CD4-positive, alpha-beta T cell treated with Interleukin-17A for 4 hours (primary cell): ENCODE measurements at places on chromosomes 16 and 17.

DNA sequence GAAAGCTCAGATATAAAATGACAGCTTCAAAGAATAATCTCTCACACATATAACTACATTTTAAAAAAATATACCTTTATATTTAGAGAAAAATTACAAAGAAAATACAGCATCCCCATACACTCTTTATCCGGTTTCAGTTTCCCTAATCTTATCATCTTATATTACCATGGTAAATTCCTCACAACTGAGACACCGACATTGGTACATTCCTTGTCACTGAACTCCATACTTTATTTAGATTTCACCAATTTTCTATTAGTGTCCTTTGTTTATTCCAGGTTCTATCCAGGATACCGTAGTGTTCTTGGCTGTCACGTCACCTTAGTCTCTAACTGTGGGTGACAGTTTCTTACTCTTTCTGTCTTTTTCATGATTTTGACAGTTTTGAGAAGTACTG is 22.0 kb upstream of the ABCA10 start:
- no peak for DNase-seq

- peak; percentile 49 for DNase-seq
Measured at GRCh38 chr16:89455178-89455577, 35.2 kb downstream of the ANKRD11 start.

GRCh38 chr17:81234940-81235821 is 3.7 kb downstream of the TEPSIN start:
- DNase-seq: no peak

GRCh38 chr16:4212934-4213296 is 29.0 kb downstream of the SRL start:
- no peak for DNase-seq

DNA sequence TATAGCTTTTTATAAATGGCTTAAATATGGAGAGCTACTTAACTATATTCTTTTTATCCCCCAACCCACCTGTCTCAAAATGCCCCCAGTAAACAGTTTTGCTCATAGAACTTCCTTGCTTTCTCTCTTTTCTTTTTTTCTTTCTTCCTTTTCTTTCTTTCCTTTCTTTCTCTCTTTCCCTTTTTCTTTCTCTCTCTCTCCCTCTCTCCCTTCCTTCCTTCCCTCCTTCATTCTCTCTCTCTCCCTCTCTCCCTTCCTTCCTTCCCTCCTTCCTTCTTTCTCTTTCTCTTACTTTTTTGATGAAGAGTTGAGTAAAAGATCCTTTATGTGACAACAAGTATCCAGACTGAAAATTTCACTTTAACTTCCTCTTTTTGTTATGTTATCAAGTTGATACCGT is 48.2 kb downstream of the KCNJ2 start:
- no peak for DNase-seq

- no peak for DNase-seq
Measured at GRCh38 chr17:33816842-33817617, 438.1 kb upstream of the CCL2 start.

DNA sequence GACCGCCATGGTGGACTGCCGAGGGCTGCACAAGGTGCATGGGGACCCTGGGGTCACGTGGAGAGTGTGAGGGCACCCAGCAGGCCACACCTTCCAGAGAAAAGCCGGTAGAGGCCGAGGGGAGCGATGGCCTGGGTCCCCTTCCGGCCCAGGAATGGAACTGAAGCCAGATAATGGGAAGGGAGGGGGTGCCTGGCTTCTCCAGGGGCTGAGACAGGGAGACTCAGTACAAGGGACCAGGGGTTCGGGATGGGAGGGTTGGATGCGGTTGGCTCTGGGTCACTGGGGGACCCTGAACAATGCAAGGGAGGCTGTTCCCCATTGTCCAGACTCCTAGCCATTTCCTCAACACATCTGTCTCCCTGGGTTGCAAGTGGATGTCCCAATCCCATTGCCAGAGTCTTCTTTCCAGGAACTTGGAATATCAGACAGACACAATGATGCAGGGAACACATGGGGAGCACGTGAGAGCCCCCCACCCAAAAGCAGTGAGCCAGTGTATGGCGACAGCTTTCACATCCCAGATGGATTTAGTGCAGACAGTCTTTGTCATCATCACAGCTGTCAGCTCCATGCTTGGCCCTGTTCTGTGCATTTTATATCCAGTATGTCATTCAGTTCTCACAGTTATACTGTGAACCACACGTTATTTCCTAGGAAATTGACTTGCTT is 23.6 kb upstream of the DNAI2 start:
- no peak for DNase-seq

- no peak for DNase-seq
Measured at GRCh38 chr16:73095142-73095820, 47.4 kb upstream of the ZFHX3 start.

DNA sequence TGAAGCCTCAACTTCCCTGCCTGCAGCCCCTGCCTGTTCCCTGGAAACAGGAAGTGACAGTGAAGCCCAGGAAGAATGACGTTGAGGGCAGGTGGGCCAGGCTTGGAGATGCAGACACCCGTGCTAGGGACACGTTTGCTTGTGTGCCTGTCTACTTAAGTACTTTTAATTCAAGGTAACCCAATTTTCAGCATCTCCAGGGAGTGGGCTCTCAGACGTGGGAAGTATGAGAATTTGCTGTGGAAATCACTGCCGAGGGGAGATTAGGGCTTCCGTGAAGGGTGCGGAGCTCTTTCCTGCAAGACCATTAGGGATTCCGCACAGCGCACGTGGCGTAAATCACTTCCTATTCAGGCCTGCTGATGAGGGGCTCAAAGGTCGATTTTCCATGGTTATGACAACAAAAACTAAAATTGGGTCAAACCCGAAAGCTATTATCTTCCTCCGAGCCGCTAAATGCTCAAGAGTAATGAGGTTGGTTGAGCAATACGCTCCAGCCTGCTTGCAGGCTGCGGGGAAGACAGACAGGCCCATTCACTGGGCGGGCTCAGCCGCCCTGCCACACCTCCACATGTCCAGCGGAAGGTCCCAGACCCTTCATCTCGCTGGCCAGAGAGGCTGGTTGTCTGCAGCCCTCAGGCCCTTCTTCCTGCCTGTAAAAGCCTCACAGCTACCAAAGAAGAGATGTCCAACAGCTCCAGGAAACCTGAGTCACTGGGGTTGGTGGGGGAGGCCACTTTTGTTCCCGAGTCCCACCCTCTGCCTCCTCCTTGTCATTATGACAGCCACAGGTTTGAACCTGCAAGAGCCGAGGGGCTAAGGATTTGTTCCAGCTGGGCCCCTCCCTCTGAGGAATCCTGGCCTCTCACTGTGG is 109.9 kb downstream of the RBFOX3 start:
- DNase-seq: no peak

DNA sequence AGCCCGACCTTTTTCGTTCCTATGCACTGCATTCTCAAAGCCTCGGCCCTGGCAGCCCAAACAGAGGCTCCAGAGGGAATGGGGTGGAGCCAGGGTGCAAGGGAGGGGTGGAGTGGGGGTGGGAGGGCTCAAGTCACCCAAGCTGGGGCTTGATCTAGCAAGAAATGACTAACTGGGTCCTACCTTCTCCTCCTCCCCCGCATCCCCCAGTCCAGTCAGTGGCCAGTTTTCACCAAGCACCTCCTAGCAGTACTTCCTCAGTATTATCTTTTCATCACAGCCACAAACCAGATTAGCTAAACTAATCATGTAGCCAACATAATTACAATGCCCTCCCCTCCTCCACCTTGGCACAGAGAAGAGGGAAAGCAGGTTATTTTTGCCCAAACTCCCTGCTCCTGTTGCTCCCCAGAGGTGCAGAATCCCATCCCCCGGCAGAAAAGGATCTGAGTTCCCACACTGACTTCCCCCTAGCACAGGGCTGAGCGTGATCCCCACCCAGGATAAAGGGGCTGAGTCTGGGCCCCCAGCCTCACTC is 2.2 kb downstream of the JUP start:
- DNase-seq: no peak

DNA sequence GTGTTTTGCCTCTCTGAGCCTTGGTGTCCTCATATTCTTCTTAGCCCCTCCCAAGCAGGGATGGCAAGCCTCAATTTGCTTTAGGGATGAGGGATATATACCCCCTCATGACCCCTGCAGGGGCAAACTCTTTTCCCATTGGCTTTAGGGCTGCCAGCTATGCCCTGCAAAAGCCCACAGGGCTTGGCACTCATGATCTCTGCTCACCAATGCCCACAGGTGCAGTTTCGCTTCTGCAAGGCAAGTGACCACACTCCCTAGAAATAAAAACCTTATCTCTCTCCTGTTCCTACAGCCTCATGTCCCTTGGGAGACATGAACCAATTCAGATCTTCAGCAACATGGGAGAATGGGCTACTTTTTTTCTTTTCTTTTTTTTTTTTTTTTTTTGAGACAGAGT is 8.8 kb downstream of the BEAN1 start:
- DNase-seq: no peak

DNA sequence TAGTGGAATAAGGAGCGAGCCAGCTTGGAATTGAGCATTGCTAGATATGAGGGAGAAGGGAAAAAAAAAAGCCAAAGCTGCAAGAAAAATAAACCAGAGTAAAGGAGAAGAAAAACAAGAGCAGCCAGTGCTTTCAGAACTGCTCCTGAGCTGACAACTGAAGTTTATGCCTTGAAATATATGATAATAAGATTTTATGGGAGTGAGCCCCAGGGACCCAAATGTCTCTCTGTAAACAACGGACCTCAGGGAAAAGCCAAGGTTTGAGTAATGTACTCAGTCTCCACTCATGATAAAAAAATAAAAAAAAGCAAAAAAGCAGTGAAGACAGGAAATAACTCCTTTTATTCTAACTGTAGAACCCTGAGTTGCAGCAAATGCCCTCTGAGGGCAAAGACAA is 132.6 kb downstream of the SNX11 start:
- DNase-seq: no peak

DNA sequence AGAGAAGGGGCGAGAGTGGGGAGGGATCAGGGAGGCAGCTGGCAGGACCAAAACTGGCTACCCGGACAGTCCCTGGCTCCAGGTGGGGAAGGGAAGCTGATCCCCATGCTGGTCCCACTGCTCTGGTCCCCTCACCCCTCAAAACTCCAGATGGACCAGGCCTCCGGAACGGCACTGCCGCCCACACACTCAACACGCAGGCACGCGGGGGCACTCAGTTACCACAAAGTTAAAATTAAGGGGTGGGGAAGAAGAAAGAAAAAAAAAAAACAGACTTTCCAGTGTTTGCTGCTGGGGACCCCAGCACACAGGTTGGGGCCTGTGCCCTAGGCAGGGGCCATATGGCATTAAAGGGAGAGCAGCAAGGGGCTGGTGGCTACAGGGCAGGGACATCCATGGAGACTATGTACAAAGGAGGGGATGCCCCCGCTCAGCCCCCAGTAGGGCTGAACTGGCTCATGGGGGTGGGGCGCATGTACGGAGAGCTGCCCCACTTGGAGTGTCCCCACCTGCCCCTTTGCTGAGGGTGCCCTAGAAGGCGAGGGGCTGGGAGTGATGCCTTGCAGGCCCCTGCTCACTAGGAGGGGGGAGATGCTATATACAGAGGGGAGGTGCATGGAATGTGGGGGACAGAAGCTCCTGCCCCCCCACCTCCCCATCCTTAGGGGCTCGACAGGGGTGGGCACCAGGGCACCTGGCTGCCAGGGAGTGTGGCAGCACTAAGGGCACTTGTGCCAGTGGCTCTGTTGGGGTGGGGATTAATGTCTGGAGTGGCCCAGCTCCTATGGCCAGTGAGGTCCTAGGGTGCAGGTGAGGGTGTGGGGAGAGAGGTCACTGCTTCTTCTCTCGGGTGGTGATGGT is 5.6 kb downstream of the TP53I13 start:
- no peak for DNase-seq

DNA sequence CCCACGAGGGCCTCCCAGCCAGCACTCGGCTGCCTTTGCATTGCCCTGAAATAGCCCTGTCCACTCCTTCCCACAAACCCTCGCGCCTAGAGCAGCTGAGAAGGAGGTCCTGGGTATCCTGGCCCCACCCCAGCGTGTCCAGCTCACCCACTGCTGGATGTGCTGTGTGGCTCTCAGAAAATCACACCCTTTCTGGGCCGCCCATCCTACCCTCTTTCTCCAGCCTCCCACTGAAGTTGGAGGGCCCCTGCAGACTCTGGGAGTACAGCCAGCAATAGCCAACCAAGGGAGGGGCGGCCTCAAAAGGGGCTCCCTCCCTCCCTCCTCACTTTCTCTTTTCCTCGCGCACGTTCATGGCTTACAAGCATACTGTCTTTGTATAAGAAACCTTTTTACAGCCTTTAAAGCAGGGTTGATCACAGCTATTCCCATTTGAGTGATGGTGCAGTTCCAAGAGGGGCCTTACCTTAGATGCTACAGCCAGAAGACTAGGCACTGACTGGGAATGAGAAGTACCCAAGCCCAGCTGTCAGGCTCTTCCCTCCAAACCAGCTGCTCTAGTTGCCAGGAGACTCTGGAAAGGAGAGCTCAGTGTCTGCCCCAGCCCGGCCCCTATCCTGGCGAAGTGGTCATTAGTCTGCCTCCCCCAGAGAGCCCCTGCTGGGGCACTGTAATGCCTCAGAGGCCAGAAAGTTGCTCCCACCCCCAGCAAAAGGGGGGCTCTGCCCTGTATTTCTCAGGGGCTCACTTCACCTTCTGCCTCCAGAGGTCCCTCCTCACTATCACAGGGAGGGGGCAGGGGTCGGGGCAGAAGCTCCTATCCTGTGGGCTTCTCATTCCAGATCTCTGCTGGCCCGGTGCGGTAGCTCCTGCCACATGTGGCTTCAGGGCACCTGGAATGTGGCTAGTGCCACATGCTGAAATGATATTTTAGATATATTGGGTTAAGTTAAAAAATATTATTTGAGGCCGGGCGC is 38.1 kb downstream of the DCAKD start:
- DNase-seq: no peak

DNA sequence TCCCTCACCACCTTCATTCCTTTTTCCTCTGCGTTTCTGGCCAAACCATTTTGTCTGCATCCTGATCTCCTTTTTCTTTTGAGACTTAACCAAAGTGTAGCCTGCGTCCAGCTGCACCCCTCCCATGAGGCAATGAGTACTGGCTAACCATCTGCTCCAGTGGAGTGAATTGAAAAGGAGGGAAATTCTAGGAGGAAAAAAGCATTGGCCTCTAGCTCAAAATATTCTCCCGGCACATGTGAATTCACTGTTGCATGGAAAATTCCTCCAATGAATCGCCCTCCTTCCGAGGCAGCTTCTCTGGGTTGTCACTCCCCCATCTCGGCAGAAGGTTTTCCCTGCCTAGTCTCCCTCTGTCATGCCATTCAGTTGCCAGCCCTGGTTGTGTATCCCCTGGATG is 5.6 kb downstream of the RAP1GAP2 start:
- no peak for DNase-seq

- peak; percentile 18 for DNase-seq
Measured at GRCh38 chr17:21286066-21286770, 1.7 kb downstream of the MAP2K3 start.

- no peak for DNase-seq
Measured at GRCh38 chr17:44439168-44439567, 49.7 kb upstream of the ITGA2B start.
